ENCODE measurements at places on chromosomes 11 and 22.

DNA sequence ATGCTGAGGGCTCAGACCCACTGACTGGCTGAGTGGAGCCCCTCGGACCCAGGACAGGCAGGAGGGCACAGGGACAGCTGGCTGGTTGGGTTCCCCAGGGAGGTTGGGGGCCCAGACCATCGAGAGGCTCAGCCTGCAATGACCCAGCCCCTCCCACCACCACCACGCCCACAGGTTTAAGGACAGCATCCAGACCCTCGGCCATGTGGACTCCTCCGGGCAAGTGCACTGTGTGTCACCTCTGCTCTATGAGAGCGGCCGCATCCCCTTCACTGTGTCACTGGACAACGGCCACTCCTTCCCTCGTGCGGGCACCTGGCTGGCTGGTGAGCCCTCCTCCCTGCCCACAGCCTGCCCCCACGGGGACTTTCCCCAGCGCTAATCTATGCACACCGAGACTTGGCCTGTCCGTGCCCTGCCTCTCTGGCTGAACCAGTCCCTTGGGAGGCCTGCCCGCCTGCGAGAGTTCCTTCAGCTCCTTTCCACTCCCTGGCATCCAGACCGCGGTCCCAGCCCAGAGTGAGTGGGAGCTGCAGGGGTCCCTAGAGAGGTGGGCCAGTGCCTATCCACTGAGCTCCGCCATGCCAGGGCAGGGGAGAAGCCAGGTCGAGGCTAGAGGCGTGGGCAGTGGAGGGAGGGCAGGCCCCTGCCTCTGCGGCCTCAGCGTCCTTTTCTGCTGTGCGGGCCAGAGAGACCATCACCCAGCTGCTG is 2.2 kb downstream of the SUSD2 start:
- no peak for DNase-seq

- DNase-seq, result no peak
Observed at GRCh38 chr11:63609536-63609935, 4.7 kb downstream of the PLAAT3 start.

DNA sequence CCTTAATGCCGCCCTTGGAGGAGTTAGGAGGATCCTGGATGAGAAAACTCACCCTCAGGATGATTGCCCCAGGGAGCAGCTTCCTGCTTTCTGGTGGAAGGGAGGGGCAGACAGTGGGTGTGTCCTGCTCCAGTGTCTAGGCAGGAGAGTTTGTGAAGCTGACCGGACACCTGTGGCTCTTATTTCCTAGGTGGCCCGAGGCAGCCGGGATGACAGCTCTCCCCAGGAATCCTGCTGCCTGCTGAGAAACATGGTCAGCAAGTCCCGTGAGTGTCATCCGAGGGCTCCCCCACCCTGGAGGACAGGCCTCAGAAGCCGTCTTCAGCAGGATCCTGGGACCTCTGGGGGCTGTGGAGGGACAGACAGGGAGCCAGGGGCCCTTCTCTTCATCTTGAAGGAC is 50.4 kb downstream of the ST3GAL4 start:
- DNase-seq, result no peak

DNA sequence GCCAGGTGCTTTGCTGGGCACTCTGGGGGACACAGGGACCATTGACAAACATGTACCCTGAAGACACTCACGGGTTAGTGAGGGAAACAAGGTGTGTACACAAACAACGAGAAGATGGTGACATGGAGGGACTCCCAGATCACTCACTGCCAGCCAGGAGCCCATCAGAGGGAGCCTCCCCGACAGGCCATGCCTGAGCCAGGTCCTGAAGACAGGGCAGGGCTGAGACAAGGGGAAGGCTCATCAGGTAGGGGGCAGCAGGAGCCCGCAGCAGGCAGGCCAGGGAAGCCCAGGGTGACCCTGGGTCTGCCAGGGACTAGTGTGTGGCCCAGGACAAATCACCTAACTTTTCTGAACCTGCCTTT is 127.9 kb downstream of the BUD13 start:
- no peak for DNase-seq

GRCh38 chr11:121159741-121160140 is 58.7 kb downstream of the TECTA start:
- DNase-seq, result no peak

- no peak for DNase-seq
Observed at GRCh38 chr11:61331651-61332050, 1.3 kb downstream of the DDB1 start.

DNA sequence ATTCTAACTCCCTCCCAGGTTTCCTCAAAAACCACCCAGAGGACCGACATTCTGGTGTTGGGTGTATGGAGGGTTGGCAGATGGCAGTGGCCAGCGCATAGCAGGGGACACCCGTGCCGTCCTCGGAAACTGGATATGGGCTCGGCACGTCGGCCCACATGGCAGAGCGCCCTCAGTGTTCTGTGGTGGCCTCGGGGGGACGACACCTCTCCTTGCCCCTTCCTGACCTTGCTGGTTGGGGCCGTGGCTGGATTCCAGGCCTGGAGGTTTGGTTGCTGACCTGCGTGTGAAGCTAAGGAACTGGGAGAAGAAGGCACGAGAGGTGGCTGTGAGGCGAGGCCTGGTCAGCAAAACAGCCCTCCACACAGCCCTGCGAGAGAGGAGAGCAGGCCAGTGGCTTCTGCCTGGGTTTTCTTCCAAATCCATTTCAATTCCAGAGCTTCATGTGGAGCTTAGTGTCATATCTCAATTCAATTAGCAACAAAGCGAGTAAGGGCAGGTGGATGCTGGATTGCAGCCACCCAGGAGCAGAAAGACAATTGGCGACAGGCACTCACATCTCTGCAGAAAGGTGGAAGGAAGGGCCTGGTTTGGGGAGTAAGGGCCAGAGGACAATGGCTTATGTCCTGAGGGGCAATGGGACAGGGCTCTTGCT is 478.4 kb downstream of the BRD1 start:
- DNase-seq, result peak; percentile 9

DNA sequence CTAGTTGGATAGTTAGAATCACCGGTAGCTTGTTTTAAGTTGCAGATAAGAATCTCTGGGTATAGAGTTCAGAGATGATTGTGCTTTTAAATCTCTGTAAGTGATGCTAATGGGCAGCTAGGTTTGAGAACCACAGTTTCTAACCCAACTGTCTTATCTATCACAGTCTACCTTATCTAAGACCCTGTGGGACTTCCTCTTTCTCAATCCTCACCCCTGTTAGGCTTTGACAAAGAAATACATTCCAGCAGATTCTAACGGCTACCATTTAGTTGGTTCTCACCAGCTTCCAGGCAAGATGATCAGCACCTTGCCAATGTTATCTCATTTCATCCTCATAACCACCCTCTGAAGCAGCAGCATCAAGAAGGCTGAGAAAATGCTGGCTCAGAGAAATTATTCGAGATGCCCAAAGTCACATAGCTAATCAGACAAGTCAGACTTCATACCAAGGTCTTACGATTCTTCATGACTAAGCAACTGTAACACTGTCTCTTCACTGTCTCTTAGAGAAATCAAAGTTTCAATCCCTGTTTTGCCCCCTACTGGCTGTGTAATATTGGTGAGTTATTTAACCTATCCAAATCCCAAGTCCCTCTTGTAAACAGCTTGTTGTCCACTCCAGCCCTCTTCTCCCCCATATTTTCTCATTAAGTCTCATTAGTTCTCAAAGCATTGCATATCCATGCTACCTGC is 192.4 kb upstream of the API5 start:
- DNase-seq, result no peak

- DNase-seq, result no peak
Observed at GRCh38 chr22:19958083-19959042, 16.7 kb upstream of the TXNRD2 start.

GRCh38 chr11:96178049-96178886 is 164.7 kb downstream of the MAML2 start:
- no peak for DNase-seq

DNA sequence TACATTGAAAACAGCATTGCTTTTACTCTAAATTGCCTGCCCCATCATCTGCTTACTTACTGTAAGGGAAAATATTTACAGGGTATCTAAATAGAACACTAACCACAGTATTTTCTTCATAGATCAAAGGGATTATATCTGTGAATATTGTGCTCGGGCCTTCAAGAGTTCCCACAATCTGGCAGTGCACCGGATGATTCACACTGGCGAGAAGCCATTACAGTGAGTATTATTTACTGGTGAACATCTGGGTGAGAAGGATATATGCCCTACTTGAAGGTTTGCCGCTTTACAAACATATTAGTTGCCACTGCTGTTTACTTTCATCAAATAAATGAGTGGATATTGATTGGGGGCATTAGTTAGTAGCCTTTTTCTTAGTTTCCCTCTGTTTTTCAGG is 5.9 kb upstream of the CNTF start:
- DNase-seq, result no peak

GRCh38 chr11:3132831-3133260 is 32.3 kb downstream of the OSBPL5 start:
- DNase-seq, result no peak

DNA sequence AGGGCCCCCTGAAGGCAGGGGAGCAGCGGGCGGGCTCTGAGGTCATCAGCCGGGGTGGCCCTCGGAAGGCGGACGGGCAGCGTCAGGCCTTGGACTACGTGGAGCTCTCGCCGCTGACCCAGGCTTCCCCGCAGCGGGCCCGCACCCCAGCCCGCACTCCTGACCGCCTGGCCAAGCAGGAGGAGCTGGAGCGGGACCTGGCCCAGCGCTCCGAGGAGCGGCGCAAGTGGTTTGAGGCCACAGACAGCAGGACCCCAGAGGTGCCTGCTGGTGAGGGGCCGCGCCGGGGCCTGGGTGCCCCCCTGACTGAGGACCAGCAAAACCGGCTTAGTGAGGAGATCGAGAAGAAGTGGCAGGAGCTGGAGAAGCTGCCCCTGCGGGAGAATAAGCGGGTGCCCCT is 50.1 kb upstream of the GCAT start:
- DNase-seq, result no peak

DNA sequence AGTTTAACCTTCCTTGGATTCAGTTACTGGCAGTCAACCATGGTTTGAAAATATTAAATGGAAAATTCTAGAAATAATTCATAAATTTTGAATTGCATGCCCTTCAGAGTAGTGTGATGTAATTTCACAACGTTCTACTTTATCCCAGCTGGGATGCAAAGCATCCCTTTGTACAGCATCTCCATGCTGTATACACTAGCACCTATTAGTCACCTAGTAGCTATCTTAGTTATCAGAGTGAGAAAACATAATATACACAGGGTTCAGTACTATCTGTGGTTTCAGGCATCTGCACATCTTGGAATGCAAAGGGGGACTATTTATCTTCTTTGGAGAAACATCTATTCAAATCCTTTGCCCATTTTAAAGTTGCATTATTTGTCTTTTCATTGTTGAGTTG is 30.8 kb downstream of the CBL start:
- DNase-seq, result no peak

- no peak for DNase-seq
Observed at GRCh38 chr22:23107487-23108248, 34.1 kb downstream of the RSPH14 start.

DNA sequence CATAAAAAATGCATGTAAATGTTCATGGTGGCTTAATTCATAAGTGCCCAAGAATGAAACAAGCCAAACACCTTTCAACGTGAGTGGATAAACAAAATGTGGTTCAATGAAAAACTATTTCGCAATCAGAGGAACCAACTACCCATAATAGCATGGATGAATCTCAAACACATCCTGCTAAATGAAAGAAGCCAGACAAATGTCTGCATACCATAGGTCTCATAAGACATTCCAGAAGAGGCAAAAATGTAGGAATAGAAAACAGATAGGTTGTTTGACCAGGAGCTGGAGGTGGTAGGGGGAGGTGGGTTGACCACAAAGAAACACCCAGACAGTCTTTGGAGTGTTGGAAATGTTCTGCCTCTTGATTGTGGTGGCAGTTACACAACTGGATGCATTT is 13.2 kb upstream of the OSBPL5 start:
- DNase-seq, result no peak

GRCh38 chr11:65589444-65590239 is 6.0 kb downstream of the KCNK7 start:
- DNase-seq, result peak; percentile 48

GRCh38 chr11:1563697-1564534 is 8.2 kb downstream of the DUSP8 start:
- no peak for DNase-seq

DNA sequence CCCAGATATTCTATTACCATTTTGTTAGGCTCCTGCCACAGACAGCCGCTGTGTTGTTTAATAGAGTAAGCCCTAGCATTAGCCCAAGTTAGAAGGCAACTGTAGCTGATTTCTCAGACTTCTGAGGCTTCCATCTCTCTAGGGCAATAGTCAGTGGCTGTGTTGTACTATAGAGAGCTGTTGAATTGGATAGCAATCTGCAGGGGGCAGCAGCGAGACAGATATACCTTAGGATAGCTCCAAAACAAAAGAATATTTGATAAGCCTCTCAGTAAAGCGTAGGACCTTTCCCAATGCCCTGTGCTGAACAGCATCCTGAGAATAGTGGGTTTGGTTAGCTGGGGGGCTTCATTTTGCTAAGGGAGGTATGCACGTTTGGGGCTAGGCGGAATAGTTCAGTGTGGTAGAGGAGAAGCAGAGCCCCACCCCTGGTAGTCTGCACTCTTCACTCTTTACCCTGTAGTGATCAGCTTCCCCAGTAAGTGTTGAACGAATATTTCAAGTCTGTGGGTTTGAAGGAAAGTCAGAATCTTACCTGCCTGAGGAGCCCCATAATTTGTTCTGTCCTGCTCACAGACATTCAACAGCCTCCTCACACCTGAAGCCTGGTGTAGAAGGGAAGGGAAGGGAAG is 515.1 kb downstream of the INSC start:
- no peak for DNase-seq

GRCh38 chr22:36641902-36642640 is 61.5 kb downstream of the CACNG2 start:
- no peak for DNase-seq

GRCh38 chr11:30724274-30724673 is 138.1 kb upstream of the MPPED2 start:
- no peak for DNase-seq

- DNase-seq, result no peak
Observed at GRCh38 chr22:48205161-48205560, 1442.7 kb downstream of the TBC1D22A start.

- no peak for DNase-seq
Observed at GRCh38 chr11:113951537-113951936, 23.4 kb upstream of the HTR3A start.

- DNase-seq, result no peak
Observed at GRCh38 chr11:41377709-41378394, 81.6 kb downstream of the LRRC4C start.

DNA sequence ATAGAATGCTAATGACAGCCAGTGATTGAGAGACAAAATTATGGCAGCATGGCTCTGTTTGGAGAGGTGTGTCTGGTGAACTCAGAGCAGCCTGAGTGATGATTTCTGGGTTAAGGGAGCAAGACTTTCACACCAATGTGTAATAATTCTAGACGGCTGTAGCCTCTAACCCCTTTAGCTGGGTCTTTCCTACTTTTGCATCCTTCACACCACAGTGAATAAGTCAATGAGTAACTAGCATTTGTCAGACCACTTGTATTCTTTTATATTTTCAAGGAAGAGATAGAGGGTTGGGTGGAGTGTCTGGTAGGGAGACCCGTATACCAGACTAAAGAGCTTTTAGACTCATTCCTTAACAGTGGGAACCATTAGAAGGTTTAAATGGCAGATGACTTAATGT is 50.4 kb downstream of the ATXN10 start:
- no peak for DNase-seq

- no peak for DNase-seq
Observed at GRCh38 chr11:3952715-3953114, 97.3 kb downstream of the STIM1 start.

GRCh38 chr11:36741515-36741914 is 143.5 kb upstream of the RAG2 start:
- DNase-seq, result no peak

All from CD4-positive, alpha-beta T cell treated with Interleukin-4 for 1 hour (primary cell).